PC-3 (cell line): ENCODE measurements at places on chromosomes 6 and 20.
A peak's percentile ranks its signal among the peaks of the same experiment; 100 is the strongest.

DNA sequence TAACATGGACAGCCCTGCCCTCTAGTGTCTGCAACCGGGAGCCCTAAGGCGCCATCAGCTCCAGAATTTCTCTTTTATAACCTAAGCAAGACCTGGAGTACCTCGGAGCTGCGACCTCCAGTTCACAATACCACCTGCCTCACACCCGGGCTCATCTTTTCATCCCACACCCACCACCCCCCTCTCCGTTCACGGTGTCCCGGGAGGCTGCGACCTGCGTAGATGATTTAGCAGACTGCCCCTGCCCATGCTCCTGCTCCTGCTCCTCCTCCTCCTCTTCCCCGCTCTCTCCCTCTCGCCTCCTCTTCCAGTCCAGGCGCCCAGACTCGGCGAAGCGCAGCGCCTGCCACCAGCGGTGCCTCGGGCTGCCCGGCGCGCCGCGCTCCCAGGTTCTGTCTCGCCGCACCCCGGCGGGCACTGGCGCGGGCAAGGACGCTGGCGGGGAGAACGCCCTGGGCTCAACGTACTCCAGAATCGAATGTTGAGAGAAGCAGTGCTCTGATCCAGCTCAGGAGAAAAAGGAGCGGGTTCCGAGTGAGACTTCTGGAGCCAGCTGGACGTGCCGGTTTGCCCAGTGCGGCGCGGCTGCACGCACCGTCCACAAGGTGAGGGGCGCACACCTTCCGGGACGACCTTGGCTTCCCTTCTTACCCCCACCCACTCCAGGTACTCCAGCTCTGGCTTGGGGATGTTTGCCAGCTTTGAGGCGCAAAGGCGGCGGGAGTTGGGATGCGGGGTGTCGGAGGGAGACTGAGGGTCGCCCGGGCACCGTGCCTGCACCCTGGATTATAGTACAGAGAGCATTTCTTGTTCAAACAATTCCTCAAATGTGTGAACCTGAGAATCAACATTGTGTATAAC lies at the start of gene HTR1E:
HTR1E (plus strand) TSS at position 310 of the 861 bp plus-strand sequence. CDS start 77,807 bp downstream, outside the sequence.
- peak; percentile 30 for DNase-seq

DNA sequence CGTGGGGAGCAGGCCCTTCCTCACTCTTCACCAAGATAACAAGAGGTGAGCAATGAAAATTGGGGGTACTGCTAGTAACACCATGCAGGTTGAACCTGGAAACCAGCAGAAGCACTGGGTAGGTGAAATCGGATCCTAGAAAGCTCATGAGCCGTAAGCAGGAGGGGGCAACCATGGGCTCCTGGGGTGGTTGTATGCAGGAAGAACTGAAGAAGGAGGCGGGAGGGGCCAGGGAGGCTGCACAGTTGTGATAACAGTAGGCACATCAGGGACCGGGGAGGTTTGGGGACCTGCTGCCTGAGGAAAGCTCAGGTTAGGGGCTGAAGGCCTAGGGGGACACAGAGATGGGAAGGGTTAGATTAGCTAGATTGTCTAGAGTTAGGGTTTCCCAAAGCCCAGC lies 5.6 kb upstream of the LY6G5C start:
- DNase-seq: no peak

GRCh38 chr6:167576050-167576741 lies 250.5 kb upstream of the AFDN start:
- no peak for DNase-seq

- no peak for DNase-seq
These were observed 140.8 kb downstream of the VEGFA start for GRCh38 chr6:43910638-43911353.

GRCh38 chr6:156449569-156449968 lies 327.6 kb upstream of the ARID1B start:
- DNase-seq: no peak

- no peak for DNase-seq
These were observed 191.2 kb upstream of the PREP start for GRCh38 chr6:105593805-105594671.

DNA sequence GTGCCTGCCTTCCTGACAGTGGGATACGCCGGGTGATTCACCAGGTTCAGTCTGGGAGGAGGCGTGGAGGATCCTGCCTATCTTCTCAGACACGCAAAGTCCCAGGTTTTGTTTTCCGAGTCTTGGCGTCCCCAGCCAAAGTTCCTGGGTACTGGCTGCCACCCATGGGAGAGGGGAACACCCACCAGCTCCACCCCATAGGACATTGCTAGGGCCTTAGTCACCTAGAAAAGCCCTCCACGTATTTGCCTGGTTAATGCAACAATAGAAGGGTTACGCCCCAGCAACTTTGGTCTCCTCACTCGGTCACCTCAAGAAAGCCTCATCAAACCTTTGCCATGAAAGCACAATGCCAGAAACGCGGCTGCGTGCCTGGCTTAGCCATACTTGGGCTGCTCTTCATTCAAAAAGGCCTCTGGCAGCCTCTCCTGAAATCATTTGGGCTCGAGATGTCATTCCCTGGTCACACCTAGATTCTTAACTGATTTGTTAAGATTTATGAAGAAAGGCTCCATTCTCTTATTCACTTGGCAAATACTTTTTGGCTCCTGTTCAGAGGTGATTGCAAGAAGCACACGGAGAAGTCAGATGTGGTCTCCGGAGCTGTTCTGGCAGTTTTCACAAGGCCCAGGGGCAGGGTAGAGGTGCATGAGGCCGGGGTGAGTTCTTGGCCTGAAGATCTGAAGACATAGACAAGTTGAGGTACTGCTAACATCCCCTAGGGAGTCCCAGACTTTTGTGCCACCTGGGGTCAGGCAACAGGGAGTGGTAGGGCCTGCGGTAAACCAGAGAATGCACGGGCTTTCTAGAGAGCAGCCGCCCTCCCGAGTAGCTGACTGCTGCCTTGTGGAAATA lies 35.5 kb upstream of the ZNF133 start:
- peak; percentile 99 for DNase-seq

DNA sequence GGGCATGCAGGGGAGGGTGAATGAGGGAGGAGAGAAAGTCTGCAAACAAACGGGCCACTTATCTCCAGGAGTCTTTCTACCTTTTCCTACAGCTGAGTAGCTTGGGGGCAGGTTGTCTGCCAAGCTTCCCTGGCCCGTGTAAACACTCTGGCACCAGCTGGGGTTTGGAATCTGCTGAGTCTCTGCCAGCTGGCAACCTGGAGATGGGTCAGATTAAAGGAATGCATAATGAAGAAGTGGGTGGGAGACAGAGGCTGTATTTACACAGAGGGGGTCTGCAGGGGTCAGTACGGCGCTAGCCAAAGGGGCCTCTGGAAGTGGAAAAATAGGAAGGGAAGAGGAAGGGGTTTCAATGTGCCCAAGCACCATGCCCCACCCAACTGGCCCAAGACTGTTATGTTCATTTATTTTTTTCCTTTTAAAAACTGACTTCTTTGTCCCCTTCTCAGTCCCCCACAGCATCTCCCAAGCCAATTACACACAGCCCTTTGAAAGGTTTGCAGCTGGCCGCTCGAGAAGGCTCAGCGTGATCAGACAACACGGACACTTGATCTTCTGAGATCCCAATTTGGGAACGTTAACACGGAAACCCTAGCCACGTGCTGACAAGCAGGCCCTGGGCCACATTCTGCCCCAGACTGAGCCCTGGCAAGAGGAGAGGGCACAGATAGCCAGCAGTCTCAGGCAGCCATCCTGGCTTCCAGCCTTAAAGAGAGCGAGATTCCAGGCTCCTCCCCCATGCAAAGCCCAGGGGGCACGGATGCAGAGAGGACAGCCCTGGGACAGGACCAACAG lies 25.2 kb downstream of the TRAM2 start:
- peak; percentile 91 for DNase-seq

- DNase-seq: no peak
These were observed 92.0 kb downstream of the OLIG3 start for GRCh38 chr6:137402143-137402680.

DNA sequence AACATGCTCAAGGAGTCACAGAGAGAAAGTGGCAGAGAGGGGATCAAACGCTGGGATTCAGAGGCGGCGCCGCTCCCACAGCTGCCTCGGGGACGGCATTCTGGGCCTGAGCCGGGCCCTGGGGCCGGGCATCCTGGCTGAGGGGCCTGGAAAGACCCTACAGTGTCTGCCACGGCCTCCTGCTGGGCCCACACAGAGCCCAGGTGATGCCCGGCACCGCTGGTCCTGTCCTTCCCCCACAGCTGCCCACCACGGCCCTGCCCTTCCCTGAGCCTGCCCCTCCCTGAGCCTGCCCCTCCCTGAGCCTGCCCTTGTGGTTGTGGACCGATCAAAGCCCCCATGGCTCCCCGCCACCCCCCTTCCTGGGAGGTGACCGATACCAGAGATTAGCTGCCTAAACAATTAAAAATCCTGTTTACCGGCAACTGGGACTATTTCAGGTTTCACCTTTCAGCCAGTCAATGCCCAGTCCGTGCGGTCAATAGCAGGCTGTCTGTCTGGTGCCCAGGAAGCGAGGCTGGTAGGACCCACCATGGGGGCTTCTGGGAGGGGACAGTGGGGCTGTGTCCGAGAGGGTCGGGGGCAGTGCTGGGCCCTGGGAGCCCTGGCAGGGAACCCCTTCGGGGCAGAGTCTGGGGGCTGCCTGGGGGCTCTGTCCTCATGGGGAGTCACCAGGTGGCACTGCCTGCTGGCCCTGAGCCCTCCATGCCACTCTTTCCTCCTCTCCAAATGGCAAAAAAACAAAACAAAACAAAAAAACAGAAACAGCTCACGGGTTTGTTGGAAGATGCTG lies 55.4 kb upstream of the GATA5 start:
- no peak for DNase-seq

DNA sequence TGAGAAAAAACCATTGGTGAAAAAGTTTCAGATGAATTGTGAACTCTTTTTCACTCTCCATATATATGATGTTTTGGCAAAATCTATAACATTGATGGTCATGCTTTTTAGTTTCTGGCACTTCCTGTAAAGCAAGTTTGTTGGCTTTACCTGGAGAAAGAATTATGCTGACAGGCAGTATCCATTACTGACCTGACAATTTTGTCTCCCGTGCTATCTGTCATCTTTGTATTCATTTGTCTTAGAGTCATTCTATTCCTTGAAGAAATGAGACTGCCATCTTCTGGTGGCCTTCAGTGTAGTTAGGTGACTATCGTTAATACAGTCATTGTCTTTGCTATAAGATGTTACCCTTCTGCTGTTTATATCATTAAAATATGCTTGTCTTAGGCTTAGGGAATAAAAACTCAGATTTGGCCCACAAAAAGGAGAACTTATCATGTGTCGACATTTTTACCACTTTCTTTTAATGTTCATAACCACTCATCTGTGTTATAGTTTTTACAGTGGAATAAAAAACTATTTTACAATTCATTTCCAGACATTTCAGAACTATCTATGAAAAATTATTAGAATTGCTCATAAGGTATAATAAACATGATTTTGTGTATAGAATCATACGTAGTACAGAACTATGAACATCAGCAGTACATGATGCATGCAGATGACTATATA lies 707.0 kb downstream of the EPM2A start:
- DNase-seq: peak; percentile 75

DNA sequence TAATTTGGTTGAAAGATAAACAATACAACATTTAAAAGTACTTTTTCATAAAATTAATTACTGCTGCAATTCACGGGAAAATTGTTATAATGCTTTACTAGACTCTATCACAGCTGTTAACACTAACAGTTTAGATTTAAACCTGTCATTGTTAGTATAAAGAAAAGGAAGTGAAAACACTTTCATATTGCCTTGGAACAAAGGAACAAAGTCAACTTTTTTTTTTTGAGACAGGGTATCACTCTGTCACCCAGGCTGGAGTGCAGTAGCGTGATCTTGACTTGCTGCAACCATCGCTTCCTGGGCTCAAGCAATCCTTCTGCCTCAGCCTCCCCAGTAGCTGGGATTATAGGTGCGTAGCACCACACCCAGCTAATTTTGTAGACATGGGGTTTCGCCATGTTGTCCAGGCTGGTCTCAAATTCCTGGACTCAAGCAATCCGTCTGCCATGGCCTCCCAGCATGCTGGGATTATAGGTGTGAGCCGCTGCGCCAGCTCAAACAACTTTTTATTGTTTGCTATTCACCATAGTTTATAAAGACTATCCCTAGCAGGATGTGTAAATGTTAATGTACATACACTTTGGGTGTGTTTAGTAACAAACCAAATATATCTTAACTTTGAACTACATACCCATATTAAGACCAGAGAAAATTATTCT lies 22.1 kb downstream of the SLC35A1 start:
- no peak for DNase-seq

- no peak for DNase-seq
These were observed 8.4 kb downstream of the FOXS1 start for GRCh38 chr20:31836853-31837608.

DNA sequence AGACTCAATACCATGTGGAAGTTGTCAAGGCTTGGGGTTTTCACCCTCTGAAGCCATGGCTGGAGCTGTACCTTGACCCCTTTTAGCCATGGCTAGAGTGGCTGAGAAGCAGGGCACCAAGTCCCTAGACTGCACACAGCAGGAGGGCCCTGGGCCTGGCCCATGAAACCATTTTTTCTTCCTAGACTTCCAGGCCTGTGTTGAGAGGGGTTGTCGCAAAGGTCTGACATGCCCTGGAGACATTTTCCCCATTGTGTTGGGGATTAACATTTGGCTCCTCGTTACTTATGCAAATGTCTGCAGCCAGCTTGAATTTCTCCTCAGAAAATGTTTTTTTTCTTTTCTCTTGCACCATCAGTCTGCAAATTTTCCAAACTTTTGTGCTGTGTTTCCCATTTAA lies 196.4 kb downstream of the SLC16A10 start:
- DNase-seq: no peak

DNA sequence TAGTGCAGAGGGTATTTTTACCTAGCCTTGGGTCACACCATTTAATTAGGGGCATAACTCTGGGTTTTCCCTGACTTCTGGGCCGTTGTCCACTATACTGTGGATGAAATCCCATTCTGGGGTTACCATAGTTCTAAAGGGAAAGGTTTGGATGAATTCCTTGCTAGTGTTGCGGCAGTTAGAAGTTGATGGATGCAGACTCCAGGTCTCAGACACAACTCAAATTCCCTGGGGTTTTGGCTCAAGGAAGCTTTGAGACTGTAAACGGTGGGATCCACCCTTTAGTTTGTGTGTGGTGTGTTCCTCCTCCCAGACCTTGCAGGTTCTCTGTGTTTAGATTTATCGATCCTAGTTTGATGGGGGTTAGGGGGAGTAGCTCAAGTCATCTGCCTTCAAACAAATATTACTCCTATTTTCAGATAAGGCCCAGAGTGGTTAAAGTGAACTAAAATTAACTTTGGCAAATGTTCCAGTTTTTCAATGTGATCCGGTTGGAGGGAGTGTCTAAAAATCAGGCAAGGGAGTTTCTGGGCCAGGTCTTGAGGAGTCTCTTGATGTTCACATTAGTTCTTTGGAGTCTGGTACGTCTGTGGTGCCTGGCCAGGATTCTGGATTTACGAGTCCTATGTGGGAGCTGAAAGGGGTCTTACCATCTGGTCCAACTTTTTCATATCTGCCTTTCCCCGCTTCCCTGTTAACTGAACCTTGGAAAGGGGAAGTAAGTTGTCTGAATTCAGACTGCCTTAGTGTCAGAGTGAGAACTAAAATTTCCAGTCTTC lies 1.5 kb downstream of the RALY start:
- DNase-seq: no peak

DNA sequence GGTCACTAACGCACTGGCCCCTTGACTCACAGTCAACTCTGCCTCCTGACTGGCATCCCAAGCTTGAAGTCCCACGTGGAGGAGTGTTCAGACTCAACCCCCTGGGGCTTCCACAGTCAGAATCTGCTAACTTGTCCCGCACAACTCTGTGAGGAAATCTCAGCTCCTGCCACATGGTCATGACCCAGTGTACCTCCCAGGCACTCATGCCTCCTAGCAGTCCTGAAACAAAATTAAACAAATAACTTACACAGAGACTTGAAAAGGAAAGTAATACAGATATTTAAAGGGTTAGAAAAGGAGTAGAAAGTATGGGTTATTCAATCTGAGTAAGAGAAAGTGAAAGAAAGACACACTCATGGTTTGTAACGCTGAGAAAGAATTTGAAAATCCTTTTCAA lies 134.9 kb downstream of the GMDS start:
- no peak for DNase-seq
